ENCODE measurements at places on chromosomes 5 and 9.
A peak's percentile ranks its signal among the peaks of the same experiment; 100 is the strongest.

- DNase-seq, result no peak
Observed at GRCh38 chr5:60141119-60141518, 247.6 kb upstream of the PDE4D start.

DNA sequence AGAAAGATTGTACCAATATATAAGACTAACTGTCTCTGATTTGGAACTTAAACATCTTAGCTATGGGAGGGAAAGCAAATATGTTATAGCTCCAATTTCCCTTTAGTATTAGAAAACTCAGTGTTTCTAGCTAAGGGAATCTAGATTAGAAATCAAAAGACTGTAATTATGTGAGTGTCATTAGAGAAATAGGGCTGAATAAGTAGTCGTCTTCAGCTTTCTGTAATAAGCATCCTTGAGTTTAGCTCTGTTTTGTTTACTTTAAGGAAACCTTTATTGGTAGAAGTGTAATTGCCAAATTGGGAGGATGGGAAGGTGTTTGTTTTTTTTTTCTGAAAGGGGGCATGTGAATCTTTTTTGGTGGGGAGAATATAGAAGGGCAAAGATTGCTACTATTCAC, 5.2 kb downstream of the DMXL1 start:
- DNase-seq, result no peak

DNA sequence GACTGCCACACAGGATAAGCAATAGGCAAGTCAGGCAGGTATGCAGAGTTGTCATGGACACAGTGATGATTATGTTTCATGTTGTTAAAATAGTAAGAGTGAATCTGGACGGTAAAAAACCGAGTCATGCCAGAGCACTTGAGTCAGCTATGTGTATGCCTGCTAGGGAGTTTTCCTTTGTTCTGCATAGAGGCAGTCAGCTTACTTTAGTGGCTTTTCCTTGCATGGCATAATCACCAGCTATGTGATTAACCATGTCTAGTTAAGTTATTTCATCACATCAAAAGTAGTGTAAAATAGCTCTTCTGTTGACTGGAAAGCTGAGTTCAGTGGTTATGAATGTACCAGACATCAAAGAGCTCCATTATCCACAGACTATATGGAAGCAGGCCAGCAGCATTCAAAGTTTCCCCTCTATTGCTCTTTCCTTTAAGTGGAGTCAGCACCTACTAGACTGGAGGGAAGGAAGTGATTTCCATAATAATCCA, 989.8 kb downstream of the TLE1 start:
- no peak for DNase-seq

DNA sequence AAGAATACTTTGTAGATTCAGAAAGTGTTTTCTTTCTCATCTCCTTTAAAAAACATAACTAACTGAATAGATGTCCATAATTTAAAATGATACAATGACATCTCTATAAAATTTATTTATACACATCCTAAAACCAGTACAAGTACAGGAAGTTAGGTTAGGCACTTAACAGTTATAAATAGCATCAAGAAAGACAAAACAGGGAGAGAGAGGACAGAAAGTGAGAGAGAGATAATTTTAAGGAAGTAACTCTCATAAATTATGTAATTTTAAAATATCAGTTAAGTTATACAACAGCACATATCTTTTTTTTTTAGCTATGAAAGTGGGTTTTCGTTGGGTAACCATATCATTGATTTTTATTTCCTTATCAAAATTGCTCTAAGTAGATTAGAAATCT, 1068.6 kb downstream of the TAF11L14 start:
- no peak for DNase-seq

- DNase-seq, result peak; percentile 32
Observed at GRCh38 chr9:96618209-96619123, 1.2 kb downstream of the CDC14B start.

DNA sequence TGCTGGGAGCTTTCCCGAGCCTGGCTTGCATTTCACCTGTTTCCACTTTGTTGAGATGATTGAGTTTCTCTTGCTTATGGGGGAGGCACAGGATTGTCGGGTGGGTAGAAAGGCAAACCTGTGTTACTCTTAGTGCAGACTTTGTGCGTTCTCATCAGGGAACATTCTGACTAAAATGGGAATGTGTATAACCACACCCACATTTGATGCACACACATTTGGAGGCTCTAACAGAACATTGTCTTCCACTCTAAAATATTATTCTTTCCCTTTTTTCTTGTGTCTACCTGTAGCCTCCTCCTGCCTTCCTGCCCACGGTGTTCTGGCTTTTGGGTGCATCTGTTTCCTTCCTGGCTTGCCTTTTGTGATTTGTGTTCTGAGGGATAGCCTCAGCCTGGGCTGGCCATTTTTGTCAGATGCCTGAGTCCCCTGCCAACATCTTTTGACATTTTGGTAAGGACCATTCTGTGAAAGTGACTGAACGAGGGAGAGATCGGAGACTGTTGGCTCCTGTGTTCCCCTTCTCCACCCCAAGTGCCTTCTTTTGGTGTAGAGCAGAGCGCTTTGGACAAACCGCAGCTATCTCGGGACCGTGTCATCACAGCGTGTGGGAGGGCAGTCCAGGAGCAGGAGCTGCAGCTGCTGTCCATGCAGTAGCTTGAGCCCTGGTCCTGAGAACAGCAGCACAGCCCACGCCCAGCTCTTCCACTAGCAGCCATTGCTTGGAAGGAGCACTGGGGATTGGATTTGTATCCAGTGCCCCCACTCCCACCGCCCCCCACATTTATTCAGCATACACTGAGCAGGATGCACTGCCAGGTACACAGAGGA, 101.4 kb downstream of the ARHGAP26 start:
- DNase-seq, result no peak

GRCh38 chr5:59103303-59103702, 520.4 kb downstream of the RAB3C start:
- DNase-seq, result no peak

DNA sequence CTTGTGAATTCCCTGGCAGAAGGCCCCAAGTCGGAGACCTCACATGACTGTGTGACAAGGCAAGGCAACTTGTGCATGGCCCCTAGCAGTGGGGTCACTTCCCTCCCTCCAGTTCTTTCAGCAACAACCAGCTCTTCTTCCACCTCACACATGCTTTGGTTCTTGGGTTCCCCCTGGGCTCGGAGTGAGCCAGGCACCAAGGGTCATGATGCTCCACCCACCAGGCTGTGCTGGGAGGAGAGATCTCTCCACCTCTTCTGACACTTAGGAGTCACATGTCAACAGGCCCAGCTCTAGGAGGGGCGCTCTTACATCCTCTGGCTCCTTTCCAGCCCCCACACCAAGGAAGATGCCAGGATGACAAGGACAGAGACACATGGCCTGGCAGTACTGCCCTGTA, 56.7 kb downstream of the CDH6 start:
- no peak for DNase-seq

- DNase-seq, result no peak
Observed at GRCh38 chr9:69785757-69786156, 25.9 kb upstream of the PTAR1 start.

DNA sequence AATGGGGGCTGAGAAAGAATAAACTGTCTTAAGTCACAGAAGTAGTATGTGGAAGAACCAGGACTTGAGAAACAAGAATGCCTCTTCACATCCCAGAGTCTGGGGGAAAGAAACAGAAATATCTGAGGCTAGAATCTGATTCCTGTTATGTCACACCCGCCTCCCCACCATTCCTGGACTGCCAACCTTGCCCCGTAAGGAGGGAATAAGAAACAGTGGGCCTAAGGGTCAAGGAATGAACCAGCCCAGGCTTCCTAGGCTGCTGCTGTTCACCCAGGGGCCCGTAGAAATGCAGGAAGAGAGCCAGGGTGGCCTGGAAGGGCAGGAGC, 4.3 kb downstream of the PCDH1 start:
- no peak for DNase-seq

DNA sequence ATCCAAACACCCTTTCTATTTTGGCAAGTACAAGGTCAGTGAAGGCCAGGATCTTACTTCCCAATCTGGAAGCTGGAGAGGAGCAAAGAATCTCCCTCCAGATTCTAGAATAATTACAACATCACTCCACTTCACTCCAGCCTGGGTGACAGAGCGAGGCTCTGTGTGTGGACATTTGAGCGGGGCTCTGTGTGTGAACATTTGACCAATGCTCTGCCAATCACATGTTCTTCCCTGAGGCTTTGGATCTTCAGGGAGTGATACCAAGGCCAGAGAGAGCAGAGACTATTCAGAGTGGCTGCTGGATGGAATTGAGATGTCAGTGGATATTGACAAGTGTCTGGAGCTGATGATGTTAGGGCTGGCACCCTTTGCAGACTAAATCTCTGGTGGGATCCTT, 24.7 kb upstream of the ANKRD34B start:
- no peak for DNase-seq

GRCh38 chr5:176608937-176609723, 826 bp downstream of the GPRIN1 start:
- DNase-seq, result no peak

DNA sequence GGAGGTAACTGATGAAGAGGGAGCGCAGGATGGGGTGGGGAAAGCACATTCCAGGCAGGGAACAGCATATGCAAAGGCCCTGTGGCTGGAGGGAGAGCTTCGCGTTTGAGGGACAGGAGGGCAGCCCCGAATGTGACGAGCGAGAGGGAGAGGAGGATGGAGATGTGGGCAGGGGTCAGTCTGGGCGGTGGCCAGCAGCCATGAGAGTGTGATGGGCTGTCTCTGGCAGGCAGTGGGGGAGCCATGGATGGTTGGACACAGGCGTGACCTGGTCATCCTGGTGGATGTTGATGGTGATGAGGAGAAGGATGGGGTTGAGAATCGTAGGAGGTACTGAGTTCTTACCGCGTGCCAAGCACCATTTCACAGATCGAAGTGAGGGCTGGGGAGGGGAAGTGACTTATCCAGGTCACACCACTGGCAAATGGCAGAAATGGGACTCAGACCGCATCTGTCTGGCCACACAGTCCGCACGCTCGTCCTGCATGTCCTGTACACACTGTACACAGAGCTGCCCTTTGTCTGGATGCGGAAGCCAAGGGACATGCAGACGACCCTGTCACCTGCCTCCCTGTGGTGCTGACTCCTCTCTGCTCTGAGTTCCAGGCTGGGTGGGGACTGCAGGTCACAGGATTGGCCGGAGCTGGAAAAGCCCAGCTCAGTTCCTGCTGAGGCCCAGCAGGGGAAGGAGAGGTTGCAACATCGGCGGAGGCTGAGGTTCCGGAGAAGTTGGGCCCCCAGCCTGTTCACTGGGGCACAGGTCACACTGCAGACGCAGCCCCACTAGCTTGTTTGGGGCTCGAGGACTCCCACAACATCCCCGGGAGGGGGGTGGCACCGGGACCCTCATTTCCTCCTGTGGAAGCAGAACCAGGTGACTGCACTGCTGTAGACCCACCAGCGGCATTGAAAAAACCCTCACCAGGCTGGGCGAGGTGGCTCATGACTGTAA, 165.6 kb upstream of the IER5L start:
- no peak for DNase-seq

- DNase-seq, result peak; percentile 25
Observed at GRCh38 chr9:34662526-34663302, at the start of gene CCL27. Gene CCL27 (minus strand): TSS chr9:34662657. CDS start chr9:34662633, 24 bp downstream.

GRCh38 chr9:128946571-128947276, 679 bp downstream of the DOLK start:
- DNase-seq, result peak; percentile 39

- no peak for DNase-seq
Observed at GRCh38 chr9:119003201-119003611, 366.0 kb downstream of the BRINP1 start.

- DNase-seq, result no peak
Observed at GRCh38 chr5:151628112-151628823, 37.1 kb upstream of the FAT2 start.

All from stimulated activated CD4-positive, alpha-beta T cell treated with anti-CD3 and anti-CD28 coated beads, Interleukin-2, amount 100 ng/mL, for 24 hours (primary cell).